ENCODE measurements at places on chromosomes 2 and 18.

DNA sequence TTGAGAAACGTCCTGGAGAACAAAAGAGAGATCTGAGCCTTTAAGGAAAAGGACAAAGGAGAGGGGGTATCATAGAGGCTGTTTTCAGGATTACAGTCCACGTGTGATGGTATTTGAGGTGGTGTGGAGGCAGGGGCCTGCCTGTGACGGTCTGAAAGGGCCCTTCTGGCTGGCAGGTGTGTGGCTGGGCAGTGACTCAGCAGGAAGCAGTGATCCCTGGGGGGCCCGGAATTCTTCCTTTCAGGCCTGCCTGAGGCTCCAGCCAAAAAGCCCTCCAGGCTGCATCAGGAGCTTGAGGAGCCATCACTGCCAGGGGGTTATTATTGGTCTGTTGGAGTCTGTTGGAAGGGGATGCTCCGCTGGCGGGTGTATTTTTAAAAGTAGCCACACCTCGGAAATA lies 97.2 kb upstream of the TMEM18 start:
- no peak for DNase-seq

DNA sequence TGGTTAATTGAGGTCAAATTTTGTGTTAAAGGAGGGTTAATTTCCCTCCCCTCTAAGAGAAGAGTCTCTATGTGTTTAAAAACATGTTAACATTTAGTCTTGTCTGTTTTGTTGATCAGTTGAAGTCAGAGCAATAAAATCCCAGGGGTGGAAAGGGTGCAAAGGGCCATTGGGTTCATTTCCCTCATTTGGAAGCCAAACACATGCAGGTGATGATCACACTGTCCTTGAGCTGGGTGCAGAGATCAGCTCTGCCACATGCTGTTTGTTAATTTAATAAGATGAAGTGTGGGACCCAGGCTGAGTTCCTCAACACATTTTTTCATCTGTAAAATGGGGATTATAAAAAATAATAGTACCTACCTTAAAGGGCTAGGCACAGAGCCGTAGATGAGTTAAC lies 260.9 kb downstream of the LPIN1 start:
- no peak for DNase-seq

GRCh38 chr2:2926009-2926857 lies 451.4 kb downstream of the EIPR1 start:
- DNase-seq = no peak

DNA sequence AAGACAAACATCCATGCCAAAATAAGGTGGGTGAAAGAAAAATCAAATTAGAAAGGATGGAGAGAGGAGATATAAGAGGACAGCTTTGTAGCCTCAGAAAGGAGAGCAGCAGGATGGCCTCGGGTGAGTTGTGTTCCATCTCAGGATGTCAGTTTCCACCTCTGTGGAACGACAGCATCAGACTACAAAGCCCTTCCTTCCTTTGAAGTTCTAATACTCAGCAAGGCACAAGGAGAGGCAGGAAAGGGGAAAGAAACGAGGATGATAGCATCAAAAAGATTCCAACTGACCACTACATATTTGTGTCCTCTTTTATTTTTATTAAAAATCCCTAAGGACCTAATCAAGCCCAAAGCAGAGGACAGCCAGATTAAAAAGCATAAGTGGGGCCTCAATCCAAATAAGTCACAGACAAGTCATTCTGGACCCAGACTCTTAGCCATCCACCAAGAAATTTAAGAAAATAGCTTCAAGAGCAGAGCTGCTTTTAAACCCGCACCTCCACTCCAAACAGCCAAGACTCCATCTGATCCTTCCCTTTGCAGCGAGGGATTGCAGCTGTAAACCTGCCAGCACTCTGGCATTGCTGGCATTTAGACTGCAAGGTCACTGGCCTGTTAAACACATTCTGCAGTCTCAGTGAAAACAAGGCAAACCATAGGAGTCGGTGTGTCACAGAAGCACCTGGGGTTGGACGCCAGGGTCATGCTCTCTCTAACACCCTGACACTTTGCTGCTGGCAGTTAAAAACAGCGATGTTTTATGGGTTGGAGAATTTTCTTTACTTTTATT lies 314.5 kb upstream of the CHAC2 start:
- DNase-seq = peak; percentile 57

DNA sequence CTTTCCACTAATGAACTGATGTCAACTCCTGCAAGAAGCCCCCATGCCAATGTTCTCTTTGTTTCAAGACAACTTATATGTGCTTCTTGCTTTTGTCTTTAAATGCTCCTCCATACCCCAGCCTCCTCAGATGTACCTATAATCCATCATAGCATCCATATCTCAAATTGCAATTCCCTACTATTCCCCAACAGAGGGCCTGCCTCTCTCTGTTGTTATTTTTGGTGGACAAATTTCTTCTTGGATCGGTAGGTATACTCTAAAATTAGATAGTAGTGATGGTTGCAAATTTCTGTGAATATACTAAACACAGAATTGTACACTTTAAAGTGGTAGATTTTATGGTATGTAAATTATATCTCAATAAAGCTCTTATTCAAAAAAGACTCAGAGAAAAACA lies 820.1 kb downstream of the METTL4 start:
- DNase-seq = no peak

- DNase-seq = peak; percentile 38
These were observed 94.4 kb upstream of the ASAP2 start for GRCh38 chr2:9112079-9112721.
